ENCODE measurements at places on chromosomes 3 and 15.

DNA sequence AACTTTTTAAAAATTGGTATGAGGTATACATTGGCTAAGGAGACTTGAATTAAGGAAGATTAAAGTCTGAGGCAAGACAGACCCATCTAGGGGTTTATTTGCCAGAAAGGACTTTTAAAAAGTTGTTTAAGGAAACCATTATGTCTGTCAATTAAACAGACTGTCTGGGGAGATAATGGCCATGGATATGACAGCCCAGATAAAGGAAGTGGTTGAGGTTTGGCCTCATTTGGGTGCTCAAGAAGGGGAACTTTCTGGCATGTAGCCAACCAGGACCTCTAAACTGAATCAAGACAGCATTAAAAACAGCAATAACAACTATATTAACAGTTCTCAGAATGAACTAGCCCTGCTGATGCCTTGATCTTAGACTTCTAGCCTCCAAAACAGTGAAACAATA lies 9.9 kb upstream of the CD200R1L start:
- DNase-seq, result peak; percentile 84

DNA sequence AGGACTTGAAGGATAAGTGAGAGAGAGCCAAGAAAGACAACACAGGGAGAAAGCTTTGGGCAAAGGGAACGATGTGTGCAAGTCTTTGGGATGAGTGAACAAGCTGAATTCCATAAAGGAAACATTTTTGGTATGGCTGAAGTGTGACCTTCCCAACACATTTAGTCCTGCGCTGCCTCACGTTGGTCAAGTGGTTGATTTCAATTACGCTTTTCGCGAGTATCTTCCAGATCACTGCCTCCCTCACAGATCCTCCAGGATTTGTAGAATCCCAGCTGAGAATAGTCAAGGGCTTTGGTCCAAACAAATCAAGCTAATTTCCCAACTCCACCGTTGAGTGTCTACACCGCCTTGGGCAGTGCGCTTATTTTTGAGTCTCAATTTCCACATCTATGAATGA lies 338.4 kb upstream of the ADAMTS9 start:
- no peak for DNase-seq

DNA sequence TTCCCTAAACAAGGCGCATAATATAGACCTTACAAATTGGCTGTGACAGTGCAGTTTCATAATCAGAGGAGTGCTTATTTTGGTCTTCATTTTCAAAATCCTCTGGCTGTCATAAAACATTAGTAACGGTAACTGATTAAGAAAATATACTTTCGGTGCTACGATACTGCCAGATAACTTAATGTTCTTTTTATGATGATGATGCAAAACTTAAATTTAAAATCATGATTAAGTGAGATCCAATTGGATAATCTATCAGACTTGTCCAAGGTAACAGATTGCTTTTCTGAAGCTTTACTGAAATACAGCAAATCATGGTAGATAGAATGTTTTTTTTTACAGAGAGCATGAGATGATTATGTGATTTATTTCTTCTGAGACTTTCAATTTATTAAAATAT lies 364.2 kb upstream of the CNTN3 start:
- DNase-seq, result no peak

DNA sequence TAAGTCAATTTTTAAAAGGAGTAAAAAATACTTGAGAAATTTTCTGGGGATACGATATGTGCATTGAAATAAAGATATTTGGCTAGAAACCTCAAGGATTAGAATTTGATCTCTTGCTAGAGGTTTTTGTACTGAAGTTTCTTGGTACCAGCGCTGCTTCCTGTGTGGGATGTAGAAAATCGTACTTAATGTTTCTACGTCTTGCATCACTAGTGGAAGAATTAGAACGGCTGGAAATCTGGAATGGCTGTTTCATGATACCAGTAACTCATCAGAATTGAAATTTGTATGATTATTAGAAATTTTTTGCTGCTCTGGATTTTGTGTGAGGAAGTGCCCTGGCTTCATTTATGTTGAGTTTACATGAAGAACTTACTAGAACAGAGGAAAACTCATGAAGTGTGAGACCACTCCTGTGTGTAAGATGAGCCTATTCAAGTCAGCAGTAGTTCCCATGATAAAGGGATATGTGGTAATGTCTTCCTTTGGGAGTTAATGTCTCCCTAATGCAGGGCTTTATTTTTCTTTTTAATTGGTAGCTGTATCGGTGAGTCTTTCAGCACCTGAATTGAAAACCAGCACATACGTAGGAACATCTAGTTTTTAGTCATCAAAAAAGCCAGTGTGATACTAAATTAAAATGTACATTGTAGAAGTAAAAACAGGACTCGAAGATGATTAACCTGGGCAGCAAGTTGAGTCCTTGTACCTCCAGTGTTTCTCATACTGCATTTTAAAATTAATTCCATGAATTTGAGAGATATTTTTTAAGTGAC lies 3.2 kb downstream of the KBTBD8 start:
- no peak for DNase-seq

DNA sequence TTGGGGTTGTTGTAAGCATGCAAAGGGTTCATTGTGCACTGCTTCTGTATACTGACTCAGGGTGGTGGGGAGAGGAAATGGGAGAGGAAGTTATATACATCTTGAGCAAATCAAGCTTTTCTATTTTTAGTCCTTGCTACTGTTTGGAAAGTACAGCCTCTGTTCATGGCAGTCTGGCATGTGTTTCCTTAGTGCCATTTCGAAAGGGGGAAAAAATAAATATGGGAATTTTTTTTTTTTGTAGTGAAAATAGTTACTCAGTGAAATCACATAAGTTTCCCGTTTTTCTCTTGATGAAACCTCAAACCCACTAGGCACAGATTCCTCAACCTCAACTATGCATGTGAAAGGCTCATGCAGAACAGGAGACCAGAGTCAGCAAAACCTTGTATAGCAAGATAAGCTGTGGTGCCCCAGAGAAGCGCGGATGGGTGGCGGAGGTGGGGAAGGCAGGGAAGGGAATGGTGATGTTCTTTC lies 353.3 kb downstream of the LPP start:
- DNase-seq, result no peak

DNA sequence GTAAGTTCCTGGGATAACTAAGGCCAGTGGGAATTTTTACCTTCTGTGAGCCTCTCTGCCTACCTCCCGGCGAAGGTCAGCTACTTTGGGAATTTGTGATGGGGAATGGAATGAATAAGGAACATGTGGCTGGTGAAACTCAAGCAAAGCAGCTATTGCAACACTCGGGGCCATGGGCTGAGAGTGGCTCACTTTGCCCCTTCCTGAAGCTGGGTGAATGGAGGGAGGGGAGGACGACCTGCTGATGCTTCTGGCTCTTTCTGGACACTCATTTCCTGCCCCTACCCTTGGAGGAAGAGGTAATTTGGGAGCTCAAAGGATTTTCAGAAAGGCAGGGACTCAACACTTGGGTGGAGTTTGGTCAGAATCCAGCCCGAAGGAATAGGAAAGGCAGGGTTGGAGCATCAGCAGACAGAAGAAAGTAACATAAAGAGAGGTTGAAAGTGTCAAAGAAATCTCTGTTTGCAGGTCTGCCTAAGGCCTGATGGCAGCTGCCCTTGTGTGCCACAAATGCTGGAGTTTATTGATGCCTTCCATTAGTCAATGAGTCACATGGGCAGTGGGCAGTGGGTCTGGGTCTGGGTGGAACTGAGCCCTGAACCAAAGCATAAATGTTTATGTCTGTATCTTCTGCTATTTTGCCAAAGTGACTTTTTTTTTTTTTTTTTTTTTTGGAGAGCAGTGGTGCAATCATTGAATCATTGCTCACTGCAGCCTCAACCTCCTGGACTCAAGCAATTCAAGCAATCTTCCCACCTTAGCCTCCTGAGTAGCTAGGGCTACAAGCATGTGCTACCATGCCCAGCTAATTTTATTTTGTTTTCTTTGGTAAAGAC lies 12.4 kb downstream of the LAMP3 start:
- no peak for DNase-seq

DNA sequence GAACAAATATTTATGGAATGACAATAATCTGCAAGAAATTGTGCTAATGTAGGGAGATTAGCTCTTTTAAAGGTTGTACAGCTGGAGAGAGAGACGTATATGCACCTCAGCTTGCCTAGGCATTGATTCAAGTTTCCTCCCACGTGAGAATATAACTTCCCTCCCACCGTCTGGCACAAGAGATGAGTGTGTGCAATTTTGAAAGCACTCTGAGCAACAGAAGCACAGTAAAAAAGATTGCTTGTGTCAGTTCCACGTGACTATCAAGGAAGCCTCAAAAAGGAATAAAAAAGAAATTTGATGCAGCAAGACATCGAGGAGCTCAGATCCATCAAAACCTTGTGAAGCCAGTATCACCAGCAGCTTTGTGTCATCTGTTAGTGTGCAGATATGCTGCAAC lies 435.3 kb downstream of the TUSC7 start:
- no peak for DNase-seq

DNA sequence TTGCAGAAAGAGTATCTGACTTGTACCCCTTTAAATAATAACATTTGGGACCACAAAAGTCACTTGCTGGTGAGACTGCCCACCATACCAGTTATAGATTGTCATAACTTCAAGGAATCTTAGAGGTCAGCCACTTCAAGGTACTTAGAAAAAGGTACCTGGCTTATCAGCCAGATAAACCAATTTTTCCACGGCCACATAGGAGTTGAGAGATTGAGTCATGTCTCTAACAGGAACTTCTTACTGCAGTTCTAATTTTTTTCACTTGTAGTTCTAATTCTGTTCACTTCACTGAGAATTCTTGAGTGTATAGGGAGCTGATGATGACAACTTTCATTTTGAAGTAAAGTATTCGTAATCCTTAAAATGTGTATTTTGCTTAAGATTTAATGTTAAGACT lies 317.1 kb upstream of the CBLB start:
- DNase-seq, result no peak

- DNase-seq, result no peak
Measured at GRCh38 chr15:64740311-64741170, 34.8 kb downstream of the RBPMS2 start.

- no peak for DNase-seq
Measured at GRCh38 chr3:160544844-160545503, 20.4 kb downstream of the KPNA4 start.

- DNase-seq, result no peak
Measured at GRCh38 chr3:171231361-171231760, 204.8 kb upstream of the SLC2A2 start.

DNA sequence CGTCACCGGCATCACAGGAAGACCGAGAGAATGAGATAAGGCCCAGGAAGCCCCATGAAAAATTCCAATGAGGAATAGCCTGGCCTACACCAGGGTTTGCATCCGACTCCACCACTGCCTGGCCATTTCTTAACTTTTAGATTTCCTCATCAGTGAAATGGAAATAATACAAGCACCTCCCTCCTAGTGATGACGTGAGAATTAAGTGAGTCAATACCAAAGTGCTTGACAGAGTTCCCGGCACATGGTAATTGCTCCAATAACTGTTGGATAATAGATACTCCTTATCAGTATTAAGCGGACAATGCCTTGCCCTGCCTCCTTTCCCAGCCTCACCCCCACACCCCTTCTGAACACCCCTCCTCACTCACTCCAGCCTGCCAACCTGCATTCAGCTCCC lies 105.4 kb downstream of the TLE3 start:
- DNase-seq, result no peak

DNA sequence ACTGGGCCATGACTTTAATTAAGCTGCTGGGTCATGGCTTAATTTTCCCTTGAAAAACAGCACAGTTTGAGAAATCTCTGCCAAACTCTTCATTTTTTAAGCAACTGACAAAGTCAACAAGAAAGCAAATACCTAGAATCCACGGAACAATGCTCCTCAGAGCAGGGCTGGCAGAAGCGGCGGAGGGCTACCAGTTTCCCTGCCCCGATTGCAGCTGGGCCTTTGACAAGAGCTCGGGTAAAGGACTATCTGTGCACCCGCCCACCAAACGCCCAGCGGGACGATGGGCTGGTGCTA lies 1.2 kb downstream of the GOLIM4 start:
- no peak for DNase-seq

- DNase-seq, result no peak
Measured at GRCh38 chr3:101928890-101929289, 79.6 kb downstream of the NFKBIZ start.

- peak; percentile 66 for DNase-seq
Measured at GRCh38 chr3:190617185-190617584, 103.3 kb downstream of the IL1RAP start.

GRCh38 chr15:72936691-72937679 lies 115.3 kb upstream of the NEO1 start:
- no peak for DNase-seq

GRCh38 chr3:129482721-129483120 lies 42.7 kb downstream of the IFT122 start:
- peak; percentile 35 for DNase-seq

DNA sequence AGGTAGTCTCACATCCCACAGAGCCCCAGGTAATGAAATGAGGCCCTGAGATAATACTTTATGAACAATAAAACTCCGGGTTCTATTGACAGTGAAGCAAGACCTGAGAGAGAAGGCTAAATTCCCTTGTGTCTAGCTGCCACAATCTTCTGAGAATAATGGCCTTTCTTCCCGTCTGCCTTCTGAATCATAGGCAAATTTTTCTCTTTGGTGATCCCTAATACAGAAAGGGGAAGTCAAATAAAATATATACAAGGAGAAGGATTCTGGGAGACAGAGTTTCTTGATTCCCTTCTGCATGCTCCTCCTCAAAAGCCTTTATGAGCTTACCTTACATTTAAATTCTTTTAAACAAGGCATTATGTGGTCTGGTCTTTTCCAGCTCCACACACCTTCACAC lies 29.9 kb upstream of the CCR2 start:
- no peak for DNase-seq

DNA sequence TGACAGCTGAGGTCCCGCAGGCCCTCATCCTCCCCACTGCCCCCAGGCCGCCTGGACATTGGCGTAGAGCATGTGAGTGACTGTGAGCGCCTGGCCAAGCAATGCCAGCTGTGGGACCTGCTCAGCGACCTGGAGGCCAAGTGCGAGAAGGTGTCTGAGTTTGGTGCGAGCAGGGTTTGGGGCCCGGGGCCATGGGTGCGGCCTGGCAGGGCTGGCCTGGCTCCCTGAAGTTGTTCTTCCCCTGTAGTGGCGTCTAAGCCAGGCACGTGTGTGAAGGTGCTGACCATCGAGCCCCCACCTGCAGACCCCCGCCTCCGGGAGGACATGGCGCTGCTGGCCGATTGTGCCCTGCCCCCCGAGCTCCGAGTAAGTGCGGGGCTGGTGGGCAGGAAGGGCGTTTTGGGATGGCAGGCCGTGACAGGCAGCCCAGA lies 4.2 kb downstream of the ABTB1 start:
- no peak for DNase-seq

DNA sequence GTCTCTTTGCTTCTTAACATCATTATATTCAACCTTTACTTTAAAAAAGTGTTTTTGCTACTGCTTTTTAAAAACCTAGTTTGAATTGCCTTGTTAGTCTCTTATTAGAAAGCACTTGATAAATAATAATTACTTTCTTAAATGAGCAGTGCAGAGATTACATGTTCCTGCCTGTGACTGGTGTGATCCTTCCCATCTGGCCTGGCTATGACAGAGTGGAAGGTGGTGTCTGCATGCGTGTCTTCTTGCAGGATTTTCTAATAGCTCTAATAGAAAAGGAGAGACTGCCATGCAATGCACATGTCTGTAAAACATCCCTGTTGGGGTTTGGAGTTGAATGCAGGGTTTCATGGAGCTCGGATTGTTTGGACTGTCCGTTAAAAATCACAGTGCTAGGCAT lies 425.8 kb upstream of the TPM1 start:
- DNase-seq, result no peak

Measured in hematopoietic multipotent progenitor cell treated with erythropoietin and hydrocortisone succinate and interleukin-3 and kit ligand, for 8 days (in vitro differentiated cells).